ENCODE measurements at places on chromosomes 2 and 18. TPM values are rescaled to one million over a fixed set of nuclear protein-coding genes. Genes with fewer than 3 reads are reported as not detected.

- H3K36me3 ChIP-seq, result no peaks in the 10 kb centered on the region
- no peak for DNase-seq
- no peak overlapping the region for H3K27ac ChIP-seq
- no peak overlapping the region for H3K4me3 ChIP-seq
- H3K27me3 ChIP-seq, result no peaks in the 10 kb centered on the region
- H3K4me1 ChIP-seq, result no peaks in the 10 kb centered on the region
Observed at GRCh38 chr2:59790186-59791003, 763.1 kb downstream of the BCL11A start.

GRCh38 chr2:46831869-46832265 lies 83.7 kb downstream of the MCFD2 start:
- H3K36me3 ChIP-seq, result no peaks in the 10 kb centered on the region
- H3K27me3 ChIP-seq, result no peaks in the 10 kb centered on the region
- H3K27ac ChIP-seq, result no peak overlapping the region
- DNase-seq, result no peak

- H3K27me3 ChIP-seq, result peaks cover 2% of the 10 kb centered on the region
- H3K36me3 ChIP-seq, result no peaks in the 10 kb centered on the region
- H3K27ac ChIP-seq, result no peak overlapping the region
- no peaks in the 10 kb centered on the region for H3K4me1 ChIP-seq
Observed at GRCh38 chr2:8414946-8415879, 266.6 kb upstream of the ID2 start.

DNA sequence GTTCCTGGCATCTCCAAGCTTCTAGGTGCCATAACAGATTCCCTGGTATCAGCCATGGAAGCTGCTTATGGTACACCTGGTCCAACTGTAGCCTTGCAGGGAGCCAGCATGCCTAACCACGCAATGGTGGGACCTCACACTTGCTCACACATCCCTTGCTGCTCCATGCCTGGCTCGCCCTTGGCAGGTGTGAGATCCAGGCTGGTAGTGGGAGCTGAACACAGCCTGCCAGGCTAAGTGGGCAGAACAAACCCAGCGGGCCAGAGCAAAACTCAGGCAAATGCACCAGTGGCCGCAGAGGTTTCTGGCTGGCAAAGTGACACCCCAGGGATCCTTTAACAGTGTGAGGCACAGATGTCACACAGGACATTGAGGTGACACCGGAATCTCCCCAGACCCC lies 185.8 kb downstream of the NDUFA10 start:
- no peak overlapping the region for H3K27ac ChIP-seq
- H3K36me3 ChIP-seq, result no peaks in the 10 kb centered on the region
- no peaks in the 10 kb centered on the region for H3K27me3 ChIP-seq
- no peak for DNase-seq
- no peak overlapping the region for H3K4me3 ChIP-seq

- no peaks in the 10 kb centered on the region for H3K4me1 ChIP-seq
- H3K36me3 ChIP-seq, result no peaks in the 10 kb centered on the region
- H3K27me3 ChIP-seq, result no peaks in the 10 kb centered on the region
Observed at GRCh38 chr2:155080373-155080772, 381.9 kb downstream of the KCNJ3 start.

DNA sequence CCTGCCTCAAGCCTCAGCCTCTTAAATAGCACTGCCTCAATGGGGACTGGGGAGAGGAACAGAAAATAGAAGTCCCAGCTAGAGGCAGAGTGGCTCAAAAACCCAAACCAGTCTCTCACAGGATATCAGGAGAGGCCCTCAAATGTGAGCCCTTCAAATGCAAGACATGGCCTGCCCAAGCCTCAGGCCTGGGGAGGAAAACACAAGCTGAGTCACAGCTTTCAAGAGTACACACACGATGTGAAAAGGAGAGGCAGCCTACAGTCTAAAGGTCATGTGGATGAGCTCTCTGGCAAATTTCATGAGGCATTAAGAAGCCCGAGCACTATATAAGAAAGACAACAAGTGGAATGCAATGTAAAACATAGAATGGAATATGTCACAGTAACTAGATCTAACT lies 316.6 kb upstream of the MEX3C start:
- no peaks in the 10 kb centered on the region for H3K4me1 ChIP-seq
- no peaks in the 10 kb centered on the region for H3K36me3 ChIP-seq
- no peak overlapping the region for H3K27ac ChIP-seq
- no peak overlapping the region for H3K4me3 ChIP-seq

DNA sequence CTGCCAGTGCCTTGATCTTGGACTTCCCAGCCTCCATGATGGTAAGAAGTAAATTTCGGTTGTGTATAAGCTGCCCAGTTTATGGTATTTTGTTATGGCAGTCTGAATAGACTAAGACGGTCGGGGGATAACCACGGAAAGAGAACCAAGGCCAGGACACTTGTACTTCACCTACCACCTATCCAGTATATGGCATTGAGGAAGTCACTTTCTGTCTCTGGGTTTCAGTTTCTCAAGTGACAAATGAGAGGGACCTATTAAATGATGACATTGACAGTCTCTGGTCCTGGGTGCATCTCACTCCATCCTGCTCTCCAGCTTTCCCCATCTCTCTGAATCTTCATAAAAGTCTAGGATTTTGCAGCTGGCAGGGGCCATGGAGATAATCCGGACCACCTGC lies 183.8 kb upstream of the MSH6 start:
- H3K27ac ChIP-seq, result no peak overlapping the region
- H3K27me3 ChIP-seq, result no peaks in the 10 kb centered on the region
- no peak for DNase-seq
- no peaks in the 10 kb centered on the region for H3K36me3 ChIP-seq

DNA sequence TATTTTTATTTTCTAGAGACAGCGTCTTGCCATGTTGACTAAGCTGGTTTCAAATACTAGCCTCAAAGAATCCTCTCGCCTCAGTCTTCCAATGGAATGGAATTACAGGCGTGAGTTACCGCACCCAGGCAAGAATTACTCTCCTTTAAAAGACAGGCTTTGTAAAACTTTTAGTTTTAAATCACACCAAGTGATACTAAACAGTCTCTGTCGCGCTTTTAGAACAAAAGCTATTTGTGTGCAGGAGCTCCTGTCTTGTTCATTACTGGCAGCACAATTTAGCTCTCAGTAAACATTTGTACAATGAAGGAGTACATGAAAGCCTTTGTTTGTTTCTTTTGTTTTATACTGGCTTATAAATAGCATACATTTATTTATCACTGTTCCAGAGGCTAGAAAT lies 1719.2 kb upstream of the PIK3C3 start:
- no peak for DNase-seq
- no peak overlapping the region for H3K4me3 ChIP-seq
- no peaks in the 10 kb centered on the region for H3K36me3 ChIP-seq
- H3K4me1 ChIP-seq, result no peaks in the 10 kb centered on the region
- H3K27me3 ChIP-seq, result no peaks in the 10 kb centered on the region
- H3K27ac ChIP-seq, result no peak overlapping the region

DNA sequence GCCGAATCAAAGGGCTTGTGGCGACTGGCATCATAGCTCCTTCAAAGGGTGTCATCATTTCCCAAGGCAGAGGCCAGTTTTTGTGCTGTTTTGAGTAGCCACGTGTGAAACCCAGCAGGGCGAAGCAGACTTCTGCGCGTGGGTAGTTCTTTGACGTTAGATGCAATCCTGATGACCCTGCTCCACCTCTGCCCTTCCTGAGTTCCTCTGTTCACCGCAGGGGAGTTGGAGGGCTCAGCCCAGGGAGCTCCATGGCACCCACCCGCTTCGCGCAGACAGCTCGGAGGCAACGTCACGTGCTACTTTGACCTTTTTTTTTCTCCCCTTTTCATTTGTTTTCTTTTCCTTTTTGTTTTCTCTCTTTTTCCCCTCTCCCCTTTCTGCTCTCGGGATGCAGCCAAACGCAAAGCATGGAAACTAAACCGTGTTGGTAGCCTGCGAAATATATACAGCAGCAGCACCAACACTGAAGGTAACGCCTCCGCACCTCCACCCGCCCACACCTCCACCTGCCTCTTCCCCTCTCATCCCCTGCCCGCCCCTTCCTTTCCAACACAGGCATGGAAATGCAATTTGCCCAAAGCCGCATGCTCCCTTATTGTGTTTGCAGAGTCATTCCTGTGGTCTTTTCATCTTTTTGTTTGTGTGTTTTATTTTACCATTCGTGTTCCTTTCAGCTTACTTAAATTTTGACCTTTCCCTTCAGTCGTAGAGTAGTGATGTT lies 153.6 kb downstream of the GBX2 start:
- H3K36me3 ChIP-seq, result no peaks in the 10 kb centered on the region
- H3K27me3 ChIP-seq, result no peaks in the 10 kb centered on the region
- no peak overlapping the region for H3K4me3 ChIP-seq
- H3K27ac ChIP-seq, result no peak overlapping the region

DNA sequence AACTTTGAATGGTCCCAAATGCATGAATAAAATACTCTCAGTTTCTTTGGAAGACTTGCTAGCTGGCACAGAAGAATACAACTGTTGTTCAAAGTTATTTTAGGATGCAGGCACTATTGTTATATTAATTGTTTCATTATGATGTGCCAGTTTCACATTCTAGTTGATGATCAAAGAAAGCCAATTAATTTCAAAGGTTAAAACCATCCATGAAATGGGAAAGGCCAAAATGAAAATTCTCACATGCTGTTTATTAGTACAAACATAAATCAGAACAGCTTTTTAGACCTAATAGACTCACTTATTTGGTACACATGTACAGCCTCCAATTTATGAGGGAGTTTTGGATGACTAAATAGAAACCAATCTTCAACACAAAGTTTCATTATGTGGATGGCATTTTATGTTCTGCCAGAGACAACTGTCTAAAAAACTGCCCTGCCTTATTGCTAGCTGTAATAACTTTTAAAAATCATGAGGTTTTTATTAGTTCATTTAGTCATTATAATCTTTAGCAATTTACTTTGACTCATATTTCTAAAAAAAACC lies 42.2 kb downstream of the RFTN2 start:
- no peaks in the 10 kb centered on the region for H3K36me3 ChIP-seq
- no peak overlapping the region for H3K4me3 ChIP-seq
- no peaks in the 10 kb centered on the region for H3K27me3 ChIP-seq
- DNase-seq, result no peak

DNA sequence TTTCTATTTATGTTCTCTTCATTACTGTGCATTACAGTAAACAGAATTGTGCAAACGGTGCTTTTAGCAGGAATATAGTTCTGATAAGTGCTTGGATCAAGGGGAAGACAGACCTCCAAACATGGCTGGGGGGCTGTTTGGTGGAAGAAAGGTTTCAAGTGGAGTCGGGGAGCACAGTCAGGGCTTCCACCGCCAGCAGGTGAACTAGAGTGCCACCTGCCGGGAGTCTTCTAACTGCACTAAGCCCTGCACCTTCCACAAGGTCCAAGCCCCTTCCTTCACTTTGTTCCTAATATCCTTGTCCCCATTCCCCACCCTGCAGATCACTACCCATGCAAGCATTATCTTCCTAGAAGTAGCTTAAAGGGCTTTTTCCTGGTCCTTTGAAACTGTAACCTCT lies 11.1 kb downstream of the ONECUT2 start:
- H3K27ac ChIP-seq, result no peak overlapping the region
- no peak for DNase-seq
- no peaks in the 10 kb centered on the region for H3K4me1 ChIP-seq
- H3K36me3 ChIP-seq, result no peaks in the 10 kb centered on the region
- H3K27me3 ChIP-seq, result peaks cover 24% of the 10 kb centered on the region

DNA sequence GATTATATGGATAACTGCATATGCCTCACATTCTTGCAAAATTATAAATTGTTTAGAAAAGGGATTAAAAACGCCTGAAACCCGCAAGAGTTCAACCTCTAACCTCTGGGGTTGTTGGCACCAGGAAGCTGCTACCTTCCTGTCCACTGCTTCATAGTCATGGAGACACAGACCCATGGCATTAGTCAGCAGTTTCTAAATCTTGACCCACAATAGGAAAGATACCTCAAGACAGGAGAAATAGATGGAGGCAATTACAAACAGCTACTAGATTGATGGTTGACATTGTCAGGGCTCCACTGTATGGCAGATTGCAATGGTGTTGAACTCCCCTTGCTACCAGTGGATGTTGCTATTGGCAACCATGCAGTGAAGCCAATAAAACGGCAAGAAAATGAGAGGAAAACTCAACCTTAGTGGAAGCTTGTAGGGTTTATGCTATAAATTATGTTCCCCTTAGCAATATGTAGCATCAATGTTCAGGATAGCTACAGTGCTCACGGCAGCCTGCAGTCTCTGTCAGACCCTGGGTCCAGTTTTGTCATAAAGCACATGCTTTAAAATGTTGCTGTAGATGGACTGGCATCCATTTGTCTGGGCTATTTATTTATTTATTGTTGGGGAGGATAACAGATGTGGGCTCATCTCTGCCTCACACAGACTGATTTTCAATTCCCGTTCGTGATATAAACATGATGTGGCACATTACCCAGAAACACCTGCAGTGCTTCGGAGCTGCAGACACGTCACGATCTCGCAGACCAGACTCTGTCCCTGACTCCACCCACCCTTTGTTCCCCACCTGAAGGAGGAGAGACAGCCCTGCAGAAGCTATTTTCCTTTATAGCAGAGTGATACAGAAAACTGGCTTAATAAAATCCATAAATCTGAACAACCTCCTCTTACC lies 233.4 kb downstream of the AGPS start:
- H3K4me3 ChIP-seq, result no peak overlapping the region
- H3K27me3 ChIP-seq, result no peaks in the 10 kb centered on the region
- H3K36me3 ChIP-seq, result no peaks in the 10 kb centered on the region
- no peaks in the 10 kb centered on the region for H3K4me1 ChIP-seq
- no peak overlapping the region for H3K27ac ChIP-seq

GRCh38 chr2:1854729-1855547 lies 110.6 kb upstream of the PXDN start:
- H3K36me3 ChIP-seq, result no peaks in the 10 kb centered on the region
- H3K4me1 ChIP-seq, result no peaks in the 10 kb centered on the region
- H3K27me3 ChIP-seq, result peaks cover 7% of the 10 kb centered on the region
- no peak overlapping the region for H3K27ac ChIP-seq
- H3K4me3 ChIP-seq, result no peak overlapping the region
- DNase-seq, result no peak

GRCh38 chr18:77366067-77366719 lies 116.5 kb downstream of the GALR1 start:
- no peaks in the 10 kb centered on the region for H3K4me1 ChIP-seq
- no peak overlapping the region for H3K4me3 ChIP-seq
- no peaks in the 10 kb centered on the region for H3K27me3 ChIP-seq
- H3K36me3 ChIP-seq, result no peaks in the 10 kb centered on the region

The CFC1 gene
- 10.5 TPM for total RNA-seq

The TNP1 gene
- total RNA-seq, result 251 TPM

The STON1 gene
- 34.0 TPM for total RNA-seq

The FNDC4 gene
- 24.1 TPM for total RNA-seq

The MRPL19 gene
- total RNA-seq, result 34.1 TPM

All from prostate gland (tissue), 2 donors.